ENCODE measurements at places on chromosomes 13 and 19.

DNA sequence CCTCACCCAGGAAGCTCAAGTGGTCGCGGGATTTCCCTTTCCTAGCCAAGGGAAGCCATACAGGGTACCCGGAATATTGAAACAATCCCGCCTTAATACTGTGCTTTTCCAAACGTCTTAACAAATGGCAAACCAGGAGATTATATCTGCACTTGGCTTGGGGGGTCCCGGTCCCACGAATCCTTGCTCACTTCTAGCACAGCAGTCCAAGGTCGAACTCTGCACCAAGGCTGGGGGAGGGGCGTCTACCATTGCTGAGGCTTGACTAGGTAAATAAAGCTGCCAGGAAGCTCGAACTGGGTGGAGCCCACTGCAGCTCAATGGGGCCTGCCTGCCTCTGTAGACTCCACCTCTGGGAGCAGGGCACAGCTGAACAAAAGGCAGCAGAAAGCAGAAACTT, 1644.8 kb downstream of the PCDH9 start:
- DNase-seq = no peak

GRCh38 chr19:39207293-39207836, 3.3 kb upstream of the SYCN start:
- DNase-seq = no peak

DNA sequence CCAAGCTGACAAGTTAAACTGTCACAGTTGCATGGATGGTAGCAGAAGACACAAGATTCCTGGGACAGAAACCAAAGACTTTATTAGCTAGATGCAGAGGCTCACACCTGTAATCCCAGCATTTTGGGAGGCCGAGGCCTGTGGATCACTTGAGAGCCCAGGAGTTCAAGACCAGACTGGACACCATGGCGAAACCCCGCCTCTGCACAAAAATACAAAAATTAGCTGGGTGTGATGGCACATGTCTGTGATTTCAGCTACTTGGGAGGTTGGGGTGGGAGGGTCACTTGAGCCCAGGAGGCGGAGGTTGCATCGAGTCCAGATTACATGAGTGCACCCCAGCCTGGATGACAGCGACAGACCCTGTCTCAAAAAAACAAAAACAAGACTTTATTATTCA, 346.6 kb downstream of the IRS2 start:
- no peak for DNase-seq

DNA sequence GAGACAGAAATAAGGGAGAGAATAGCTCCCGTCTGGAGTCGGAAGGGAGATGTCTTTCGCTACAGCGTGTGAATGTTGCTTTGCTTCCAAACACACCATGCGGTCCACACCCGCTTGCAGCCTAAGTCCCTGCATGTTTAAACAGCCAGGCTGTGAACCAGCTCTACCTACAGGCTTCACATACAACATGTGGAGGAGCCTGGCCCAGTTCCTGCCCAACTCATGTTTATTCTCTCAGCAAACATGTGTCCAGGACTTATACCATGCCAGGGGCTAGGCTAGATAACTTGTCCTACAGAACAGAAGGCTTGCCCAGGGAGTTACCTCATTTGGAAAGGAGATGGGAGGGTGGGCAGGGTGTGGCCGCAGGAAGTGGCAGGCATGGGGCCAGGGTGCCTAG, 181.5 kb downstream of the FOXO1 start:
- DNase-seq = no peak

DNA sequence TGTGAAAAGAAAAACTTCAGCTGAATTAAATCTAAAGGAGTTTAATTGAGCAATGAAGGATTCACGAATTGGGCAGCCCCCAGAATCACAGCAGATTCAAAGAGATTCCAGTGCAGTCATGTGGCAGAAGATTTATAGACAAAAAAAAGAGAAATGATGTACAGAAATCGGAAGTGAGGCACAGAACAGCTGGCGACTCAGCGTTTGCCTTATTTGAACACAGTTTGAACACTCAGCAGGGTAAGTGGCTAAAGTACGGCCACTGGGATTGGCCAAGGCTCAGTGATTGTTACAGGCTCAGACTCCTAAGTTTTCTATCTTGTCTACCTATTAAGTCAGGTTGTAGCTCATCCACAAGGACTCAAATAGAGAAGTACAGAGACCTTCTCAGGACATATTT, 11.6 kb upstream of the CFAP97D2 start:
- DNase-seq = no peak

- DNase-seq = no peak
These were observed 45.6 kb downstream of the ANKRD10 start for GRCh38 chr13:110869231-110869804.

DNA sequence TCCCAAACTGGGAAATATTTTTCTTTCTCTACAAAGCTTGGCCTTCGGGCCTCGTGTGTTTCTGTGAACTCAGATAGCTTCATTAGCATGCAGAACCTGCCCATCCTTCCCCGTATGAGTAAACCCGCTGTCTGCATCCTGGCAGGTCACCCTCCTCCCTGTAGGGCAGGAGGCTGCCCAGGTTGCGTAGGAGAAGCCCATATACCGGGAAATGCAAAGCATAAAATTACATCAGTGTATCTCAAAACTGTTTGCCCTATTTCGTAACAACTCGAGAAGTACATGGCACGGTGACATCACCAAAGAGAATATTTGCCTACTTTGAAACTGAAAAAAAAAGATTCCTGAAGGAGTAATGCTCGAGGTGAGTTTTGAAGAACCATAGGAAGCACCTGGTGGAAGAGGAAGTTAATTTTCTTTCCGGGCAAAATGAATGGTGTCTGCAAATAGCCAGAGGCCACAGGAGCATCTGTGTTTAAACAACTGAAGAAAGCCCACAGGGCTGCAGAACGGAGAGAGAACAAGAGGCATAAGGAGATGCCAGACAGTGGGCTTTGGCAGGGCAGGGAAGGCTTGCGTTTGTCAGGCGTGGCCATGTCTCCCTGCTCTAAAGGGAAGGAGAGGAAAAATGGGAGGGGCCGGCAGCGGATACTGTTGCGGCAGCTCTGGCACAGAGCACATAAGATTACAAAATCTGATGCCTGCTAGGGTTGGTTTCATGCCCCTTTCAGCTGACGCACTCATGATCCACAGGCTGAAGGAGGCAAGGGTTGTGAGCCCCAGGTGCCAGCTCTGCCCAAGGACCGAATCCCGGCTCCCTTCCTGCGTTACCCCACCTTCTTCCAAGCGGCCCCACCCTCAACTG, 81.4 kb downstream of the IRS2 start:
- DNase-seq = no peak

DNA sequence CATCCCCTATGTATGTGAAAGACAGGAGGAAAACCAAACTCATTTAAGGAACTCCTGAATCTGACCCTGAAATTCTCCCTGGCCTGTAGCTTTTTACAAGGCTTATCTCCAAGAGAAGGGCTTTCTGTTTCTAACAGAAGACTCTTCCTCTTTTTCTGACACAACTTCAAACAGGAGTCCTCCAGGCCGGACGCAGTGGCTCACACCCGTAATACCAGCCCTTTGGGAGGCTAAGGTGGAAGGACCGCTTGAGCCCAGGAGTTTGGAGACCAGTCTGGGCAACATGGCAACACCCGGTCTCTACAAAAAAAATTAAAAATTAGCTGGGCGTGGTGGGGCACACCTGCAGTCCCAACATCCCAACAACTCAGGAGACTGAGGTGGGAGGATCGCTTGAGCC, 41.9 kb downstream of the CARS2 start:
- DNase-seq = no peak

DNA sequence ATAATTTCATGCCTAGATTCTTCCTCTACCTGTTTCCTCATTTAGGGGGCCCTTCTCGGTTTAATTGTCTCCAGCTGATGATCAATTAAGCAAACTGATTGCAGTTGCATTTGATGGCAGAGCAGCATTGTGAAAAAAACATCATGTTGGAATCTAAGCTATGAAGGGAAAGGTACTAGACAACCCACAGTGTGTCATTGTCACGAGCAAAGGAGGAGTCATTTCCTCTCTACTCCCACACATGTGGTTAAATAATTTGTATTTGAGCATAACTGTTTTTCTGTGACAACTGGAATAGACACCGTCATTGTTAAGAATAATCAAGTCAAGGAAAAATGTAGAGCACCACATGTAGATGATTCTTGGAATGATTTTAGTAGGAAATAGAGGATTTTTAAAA, 240.3 kb downstream of the DCT start:
- no peak for DNase-seq

- no peak for DNase-seq
These were observed 470.7 kb downstream of the FGF14 start for GRCh38 chr13:101931186-101931585.

DNA sequence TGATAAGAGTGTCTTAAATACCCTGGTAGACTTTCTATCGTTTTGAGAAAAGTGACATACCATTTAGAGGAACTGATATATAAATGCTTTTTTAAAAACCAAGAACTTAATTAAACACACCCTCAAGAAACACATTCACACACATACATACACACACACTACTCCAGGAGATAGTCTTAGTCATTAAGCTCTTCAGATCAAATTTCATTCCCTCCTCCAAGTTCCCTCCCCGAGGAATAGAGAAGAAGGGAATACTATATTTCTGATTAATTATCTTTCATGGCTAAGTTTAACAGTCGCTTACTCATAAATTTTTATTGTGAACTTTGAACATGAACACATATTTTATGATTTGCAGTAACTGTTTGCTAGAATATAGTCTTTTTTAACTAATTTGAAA, 1109.5 kb downstream of the SLITRK1 start:
- DNase-seq = no peak

- DNase-seq = no peak
These were observed 71.9 kb downstream of the LRCH1 start for GRCh38 chr13:46624821-46625220.
